ENCODE measurements at places on chromosomes 2 and 18.
A peak's percentile ranks its signal among the peaks of the same experiment; 100 is the strongest.

DNA sequence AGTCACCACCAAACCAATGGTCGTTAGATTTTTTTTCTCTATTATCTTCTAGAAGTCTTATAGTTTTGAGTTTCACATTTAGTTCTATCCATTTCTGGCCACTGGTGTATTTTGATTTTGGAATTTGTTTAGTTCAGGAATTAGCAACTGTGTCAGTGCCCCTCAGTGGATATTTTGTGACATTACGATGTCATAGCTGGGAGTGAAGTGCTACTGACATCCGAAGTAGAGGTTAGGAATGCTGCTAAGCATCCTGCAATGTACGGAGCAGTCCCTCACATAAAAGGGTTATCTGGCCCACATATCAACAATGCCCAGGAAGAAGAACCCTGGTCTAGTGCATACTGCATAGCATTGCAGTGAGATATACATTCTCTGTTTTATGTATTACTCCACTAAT, 157.4 kb upstream of the RGPD4 start:
- DNase-seq, result no peak

DNA sequence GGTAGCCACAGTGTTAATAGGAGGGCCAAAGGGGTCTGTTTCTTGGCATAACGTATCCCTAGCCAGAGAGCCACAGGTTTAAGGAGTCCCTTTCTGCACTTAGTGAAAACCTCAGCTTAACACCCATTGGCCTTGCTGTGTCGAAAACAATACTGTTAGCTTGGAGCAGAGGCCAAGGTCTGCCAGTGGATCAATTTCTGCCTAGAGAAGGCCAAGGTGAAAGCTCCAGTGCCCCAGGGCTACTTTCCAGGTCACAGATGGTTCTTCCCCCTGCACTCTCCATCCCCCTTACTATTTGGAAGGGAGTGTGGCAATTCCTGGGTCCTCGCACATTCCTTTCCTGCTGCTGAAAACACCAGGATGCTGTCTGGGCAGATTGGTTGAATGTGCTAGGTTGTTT, 74.8 kb upstream of the TNP1 start:
- no peak for DNase-seq

DNA sequence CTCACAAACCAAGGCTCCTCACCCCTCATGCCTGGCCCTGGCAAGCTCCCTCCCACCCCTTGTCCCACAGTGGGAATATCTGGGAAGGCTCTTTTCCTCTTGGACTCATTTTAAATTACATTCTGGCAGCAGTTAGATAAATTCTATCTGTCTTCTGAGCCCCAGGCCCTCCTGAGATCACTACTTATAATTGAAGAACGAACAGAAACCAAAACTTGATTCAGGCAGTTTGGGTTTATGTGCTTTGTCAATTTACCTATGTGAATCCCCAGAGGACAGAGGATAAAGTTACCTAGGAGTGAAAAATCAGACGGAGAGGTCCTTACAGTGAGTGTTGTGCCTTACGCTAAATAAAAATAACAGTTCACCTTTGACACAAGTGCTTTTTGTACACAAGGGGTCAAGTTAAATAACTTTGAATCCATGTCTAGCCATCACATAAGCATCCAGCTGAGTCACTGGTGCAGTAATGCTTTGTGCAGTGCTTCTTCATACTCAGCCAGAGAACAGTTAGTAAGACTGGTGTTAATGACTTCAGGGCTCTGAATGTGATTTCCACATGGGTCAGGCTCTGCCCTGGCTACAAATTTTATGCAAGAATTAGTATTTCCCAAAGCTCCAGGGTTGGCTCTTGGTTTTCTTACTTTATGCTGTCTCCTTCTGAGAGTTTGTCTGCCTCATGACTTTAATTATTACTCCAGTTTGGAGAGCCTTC, 329.3 kb downstream of the INSIG2 start:
- no peak for DNase-seq

DNA sequence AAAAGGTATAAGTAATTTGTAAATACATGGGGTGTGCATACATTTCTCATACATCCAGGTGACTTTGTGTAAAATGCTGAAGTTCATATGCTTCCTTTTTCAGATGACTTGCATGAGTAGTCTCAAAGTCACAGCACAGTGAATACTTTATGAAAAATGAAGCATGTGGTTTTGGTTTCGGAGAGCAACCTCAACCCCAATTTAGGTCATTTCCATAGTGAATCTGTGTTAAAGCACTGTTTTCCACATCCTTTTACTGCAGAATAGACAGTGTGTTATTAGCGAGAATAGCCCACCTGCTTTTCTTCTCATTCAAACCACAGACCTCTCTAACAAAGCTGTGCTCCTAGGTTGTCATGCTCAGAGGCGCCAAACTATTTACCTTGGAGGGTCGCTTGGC, 204.4 kb upstream of the RASGRP3 start:
- no peak for DNase-seq

DNA sequence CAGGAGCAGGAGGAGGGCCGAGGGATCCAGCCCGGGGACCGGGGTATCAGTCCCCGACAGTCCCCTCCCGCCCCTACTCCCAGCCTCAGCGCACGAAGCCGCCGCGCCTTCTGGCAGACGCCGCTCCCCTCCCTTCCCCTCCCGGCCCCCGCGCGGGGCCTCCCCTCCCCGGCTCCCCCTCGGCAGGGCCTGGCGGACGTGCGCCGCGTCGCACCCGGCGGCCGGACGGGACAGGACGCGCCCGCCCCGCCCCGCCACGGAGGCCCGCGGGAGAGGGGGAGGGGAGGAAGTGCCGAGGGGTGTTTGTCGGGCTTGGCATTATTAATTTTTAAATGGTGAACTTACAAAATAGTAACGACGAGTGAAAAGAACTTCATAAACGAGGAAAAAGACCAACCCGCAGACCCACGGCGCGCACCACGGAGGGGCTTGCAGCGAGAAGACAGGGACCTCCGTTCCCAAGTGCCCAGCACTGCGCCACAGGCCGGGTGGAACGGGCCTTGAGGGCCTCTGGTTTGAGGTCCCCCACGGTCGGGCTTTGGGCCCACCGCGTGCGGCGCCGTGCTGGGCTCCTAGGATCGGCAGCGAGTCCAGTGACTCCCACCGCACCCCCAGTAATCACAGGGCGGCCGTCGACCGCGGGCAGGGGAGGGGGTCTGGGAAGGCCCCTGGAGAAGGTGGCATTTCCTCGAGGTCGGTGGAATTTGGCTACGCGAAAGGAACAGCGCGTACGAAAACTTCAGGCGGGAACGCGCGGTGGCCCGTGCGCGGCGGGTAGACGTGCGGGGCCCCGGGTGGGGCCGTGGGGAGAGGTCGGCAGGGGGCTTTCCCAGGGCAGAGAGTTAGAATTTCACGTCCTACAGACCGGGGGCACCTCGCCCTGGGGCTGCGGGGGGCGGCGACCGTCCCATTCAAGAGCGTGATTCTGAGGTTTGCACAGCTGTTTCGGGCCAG, 954 bp upstream of the CTDSP1 start:
- peak; percentile 75 for DNase-seq

DNA sequence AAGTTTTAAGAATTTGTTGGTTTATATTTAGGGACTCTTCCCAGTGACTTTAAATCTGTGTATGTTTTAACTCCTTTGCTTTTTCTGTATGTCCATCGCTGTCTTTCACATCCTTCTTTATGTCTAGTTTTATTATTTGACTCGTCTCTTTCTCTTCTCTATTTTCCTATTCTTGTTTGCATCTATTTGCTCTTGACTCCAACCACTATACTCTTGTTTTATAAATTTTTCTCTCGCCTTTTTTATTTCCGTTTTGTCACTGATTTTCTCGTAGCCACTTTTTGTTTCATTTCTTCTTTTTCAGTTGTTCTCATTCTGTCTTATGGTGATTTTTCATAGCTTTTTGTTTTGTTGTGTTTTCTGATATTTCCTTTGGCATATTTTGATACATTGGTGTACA, 170.5 kb upstream of the NETO1 start:
- DNase-seq, result no peak

- DNase-seq, result no peak
Observed at GRCh38 chr2:224469374-224469964, 67.6 kb upstream of the FAM124B start.

Data from stimulated activated CD8-positive, alpha-beta memory T cell treated with anti-CD3 and anti-CD28 coated beads, Interleukin-4, amount 100 ng/mL, for 48 hours (primary cell).